ENCODE measurements at places on chromosomes 11 and 22. TPM values are rescaled to one million over a fixed set of nuclear protein-coding genes. Genes with fewer than 3 reads are reported as not detected.

The CDC42BPG gene
- 20.9 TPM for total RNA-seq

- no peak overlapping the region for H3K27ac ChIP-seq
- H3K36me3 ChIP-seq = no peaks in the 10 kb centered on the region
- H3K4me3 ChIP-seq = no peak overlapping the region
- no peak for DNase-seq
- H3K4me1 ChIP-seq = no peaks in the 10 kb centered on the region
These were observed 808.0 kb upstream of the LUZP2 start for GRCh38 chr11:23688835-23689234.

GRCh38 chr11:32081129-32081641 is 9.7 kb upstream of the RCN1 start:
- no peak overlapping the region for H3K4me3 ChIP-seq
- H3K27me3 ChIP-seq = no peaks in the 10 kb centered on the region

GRCh38 chr22:44047891-44048301 is 23.8 kb downstream of the PARVB start:
- H3K4me3 ChIP-seq = no peak overlapping the region
- H3K27ac ChIP-seq = no peak overlapping the region
- DNase-seq = no peak
- H3K36me3 ChIP-seq = no peaks in the 10 kb centered on the region
- H3K27me3 ChIP-seq = no peaks in the 10 kb centered on the region
- no peaks in the 10 kb centered on the region for H3K4me1 ChIP-seq

- H3K4me3 ChIP-seq = no peak overlapping the region
- peaks cover 27% of the 10 kb centered on the region for H3K4me1 ChIP-seq
- peak overlapping the region; percentile 74 for H3K27ac ChIP-seq
- DNase-seq = peak; percentile 82
- peaks cover 6% of the 10 kb centered on the region for H3K27me3 ChIP-seq
These were observed 96.5 kb upstream of the FGF3 start for GRCh38 chr11:69915501-69916250.

DNA sequence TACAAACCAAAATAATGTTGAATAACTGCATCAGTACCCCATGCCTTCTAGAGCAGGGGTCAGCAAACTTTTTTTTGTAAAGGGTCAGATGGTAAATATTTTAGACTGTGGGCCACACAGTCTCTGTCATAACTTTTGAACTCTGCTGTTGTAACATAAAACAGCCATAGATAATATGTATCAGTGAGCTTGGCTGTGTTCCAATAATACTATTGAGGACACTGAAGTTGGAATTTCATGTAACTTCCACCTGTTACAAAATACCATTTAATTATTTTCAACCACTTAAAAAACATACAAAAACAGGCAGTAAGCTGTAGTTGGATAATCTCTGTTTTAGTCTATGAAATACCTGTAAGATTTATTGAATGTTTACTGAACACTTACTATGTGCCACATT is 55.2 kb downstream of the PICALM start:
- H3K27ac ChIP-seq = no peak overlapping the region
- no peak overlapping the region for H3K4me3 ChIP-seq
- peaks cover 70% of the 10 kb centered on the region for H3K36me3 ChIP-seq
- H3K27me3 ChIP-seq = no peaks in the 10 kb centered on the region

- H3K27ac ChIP-seq = no peak overlapping the region
- no peaks in the 10 kb centered on the region for H3K27me3 ChIP-seq
- DNase-seq = no peak
- peaks cover 8% of the 10 kb centered on the region for H3K4me1 ChIP-seq
- H3K4me3 ChIP-seq = no peak overlapping the region
- H3K36me3 ChIP-seq = peaks cover 37% of the 10 kb centered on the region
These were observed 56.7 kb downstream of the GRAMD4 start for GRCh38 chr22:46676881-46677280.

GRCh38 chr11:13109616-13110015 is 100.5 kb downstream of the RASSF10 start:
- H3K27me3 ChIP-seq = no peaks in the 10 kb centered on the region
- no peak overlapping the region for H3K27ac ChIP-seq
- no peak overlapping the region for H3K4me3 ChIP-seq
- H3K36me3 ChIP-seq = no peaks in the 10 kb centered on the region
